ENCODE measurements at places on chromosomes 11 and 22.

- DNase-seq: no peak
Measured at GRCh38 chr11:58919980-58920379, 19.3 kb upstream of the GLYATL1 start.

DNA sequence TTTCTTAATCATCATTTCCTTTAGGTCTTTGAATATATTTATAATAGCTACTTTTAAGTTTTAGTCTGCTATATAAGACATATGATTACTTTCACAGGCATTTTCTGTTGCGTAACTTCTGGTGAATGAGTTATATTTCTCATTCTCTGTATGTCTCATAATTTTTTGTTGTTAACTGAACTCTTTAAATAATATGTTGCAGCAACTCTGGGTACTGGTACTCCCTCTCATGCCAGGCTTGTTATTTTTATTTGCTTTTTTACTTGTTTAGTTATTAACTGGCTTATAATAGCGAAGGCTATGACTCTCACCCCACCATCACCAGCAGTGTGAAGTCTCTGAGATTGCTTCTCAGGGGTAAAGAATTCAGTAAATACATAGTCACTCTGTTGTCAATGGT is 524.2 kb upstream of the CHORDC1 start:
- no peak for DNase-seq

DNA sequence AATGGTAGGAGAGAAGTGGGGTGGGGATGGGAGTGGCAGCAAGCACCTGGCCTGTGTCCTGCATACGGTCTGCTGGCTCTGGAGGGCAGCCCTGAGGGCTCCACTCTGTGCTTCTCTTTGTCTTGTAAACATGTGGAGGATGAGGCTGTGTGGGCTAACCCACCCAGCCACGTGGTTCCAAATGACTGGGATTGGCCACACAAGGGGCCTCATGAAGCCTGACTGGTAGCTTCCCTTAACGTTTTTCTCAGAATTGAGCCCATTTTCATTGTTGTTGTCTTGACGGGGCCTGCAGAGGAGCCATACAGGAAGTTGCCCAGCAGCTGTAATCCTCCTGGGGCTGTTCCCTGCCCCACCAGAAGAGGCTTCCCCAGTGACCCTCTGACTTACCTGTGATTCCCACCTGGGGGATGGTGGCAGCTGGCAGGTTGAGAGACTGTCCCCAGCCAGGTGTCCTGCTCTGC is 18.0 kb downstream of the DERL3 start:
- no peak for DNase-seq

DNA sequence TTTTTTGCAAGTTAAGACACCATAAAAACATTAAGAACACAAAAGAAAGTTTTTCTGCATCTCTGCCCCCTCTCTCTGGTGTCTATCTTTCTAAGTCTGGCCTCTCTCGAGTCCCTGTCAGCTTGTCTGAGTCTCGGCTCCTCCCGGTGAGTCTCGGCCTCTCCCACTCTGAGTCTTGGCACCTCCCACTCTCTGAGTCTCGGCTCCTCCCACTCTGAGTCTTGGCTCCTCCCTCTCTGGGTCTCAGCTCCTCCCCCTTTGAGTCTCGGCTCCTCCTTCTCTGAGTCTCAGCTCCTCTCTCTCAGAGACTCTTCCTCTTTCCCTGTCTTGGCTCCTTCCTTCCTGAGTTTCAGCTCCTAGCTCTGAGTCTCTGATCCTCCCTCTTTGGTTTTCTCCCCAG is 72.5 kb upstream of the AMPD3 start:
- no peak for DNase-seq

GRCh38 chr22:32950366-32950765 is 107.8 kb downstream of the SYN3 start:
- no peak for DNase-seq

DNA sequence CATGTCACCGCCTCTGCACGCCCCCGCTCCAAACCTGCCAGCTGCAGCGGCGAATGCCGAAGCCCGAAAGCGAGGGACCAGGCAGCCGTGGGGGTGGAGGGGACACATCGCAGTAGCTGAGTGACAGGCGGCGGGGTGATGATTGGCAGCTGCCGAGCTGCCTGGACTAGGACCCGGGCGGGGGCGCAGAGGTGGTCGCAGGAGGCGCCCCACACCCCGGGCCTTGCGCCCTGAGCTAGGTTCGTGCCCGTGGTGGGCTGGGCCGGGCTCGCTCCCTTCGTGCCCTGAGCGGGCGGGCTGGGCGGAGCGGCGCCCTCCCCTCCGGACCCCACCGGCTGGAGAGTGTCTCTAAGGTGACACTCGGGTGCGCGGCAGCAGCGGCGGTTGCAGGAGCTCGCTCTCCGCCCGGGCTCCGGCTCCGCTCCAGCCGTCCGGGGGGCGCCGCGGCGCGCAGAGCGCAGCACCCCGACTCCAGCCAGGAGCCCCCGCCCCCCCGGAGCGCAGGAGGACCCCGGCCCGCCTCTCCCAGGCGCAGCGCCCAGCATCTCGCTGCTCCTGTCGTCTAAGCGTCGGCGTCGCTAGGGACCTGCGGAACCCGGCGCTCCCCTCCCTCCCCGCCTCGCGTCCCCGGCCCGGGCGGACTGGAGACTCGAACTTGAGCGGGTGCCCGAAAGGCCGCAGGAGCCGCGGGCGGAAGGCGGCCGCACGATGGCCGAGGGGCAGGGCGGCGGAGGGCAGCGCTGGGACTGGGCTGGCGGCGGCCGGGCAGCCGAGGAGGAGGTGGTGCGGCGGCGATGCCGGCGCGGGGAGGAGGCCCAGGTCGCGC is 14.5 kb upstream of the DGKZ start:
- no peak for DNase-seq

GRCh38 chr11:120167659-120168058 is 29.7 kb upstream of the TRIM29 start:
- DNase-seq: no peak

GRCh38 chr11:78110830-78111229 is 28.6 kb downstream of the ALG8 start:
- no peak for DNase-seq

- peak; percentile 40 for DNase-seq
Measured at GRCh38 chr22:24803064-24803542, 2.9 kb upstream of the SGSM1 start.

GRCh38 chr11:860234-861104 is 17.8 kb downstream of the TSPAN4 start:
- DNase-seq: no peak

Data from activated naive CD4-positive, alpha-beta T cell (primary cell).